Activated naive CD8-positive, alpha-beta T cell treated with anti-CD3 and anti-CD28 coated beads, Interleukin-2, amount 50 U/mL, for 24 hours (primary cell): ENCODE measurements at places on chromosomes 5 and 9.

DNA sequence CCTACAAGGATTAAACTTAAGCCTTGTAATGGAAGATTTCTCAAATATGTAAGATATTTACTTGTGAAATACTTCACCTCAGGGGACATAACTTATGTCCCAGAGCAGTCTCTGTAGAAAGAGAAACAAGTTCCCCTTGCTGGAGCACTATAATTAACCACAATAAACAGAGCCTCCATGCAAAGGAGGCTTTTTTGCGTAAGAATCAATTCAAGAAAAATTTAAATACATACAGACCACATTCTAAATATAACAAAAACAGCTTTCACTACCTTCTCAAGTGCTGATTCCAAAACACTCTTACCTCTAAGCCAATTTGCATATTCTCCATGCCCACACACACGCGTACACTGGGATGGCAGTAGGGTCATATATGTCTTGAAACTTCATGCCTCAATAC is 30.7 kb upstream of the CCNB1 start:
- no peak for DNase-seq

DNA sequence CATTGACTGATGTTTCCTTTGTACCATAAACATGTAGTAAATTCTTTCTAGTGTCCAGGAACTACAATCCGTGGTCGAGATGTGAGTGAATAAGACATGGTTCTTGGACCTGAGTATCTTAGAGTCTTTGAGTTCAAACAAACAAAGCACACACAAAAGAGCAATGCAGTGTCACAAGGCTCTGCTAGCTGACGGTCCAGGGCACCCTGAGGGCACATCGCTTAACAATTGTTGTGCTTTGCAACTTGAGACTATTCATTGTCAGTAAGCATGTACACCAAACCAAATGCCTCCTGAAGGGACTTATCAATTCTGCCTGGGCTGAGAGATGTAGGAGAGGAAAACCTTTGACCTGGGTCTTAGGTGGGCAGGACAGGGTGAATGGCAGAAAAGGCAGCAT is 84.8 kb downstream of the CAMK4 start:
- no peak for DNase-seq

- no peak for DNase-seq
These were observed 7.8 kb downstream of the ECM2 start for GRCh38 chr9:92527832-92528521.

GRCh38 chr9:95574176-95574575 is 57.4 kb upstream of the PTCH1 start:
- no peak for DNase-seq

DNA sequence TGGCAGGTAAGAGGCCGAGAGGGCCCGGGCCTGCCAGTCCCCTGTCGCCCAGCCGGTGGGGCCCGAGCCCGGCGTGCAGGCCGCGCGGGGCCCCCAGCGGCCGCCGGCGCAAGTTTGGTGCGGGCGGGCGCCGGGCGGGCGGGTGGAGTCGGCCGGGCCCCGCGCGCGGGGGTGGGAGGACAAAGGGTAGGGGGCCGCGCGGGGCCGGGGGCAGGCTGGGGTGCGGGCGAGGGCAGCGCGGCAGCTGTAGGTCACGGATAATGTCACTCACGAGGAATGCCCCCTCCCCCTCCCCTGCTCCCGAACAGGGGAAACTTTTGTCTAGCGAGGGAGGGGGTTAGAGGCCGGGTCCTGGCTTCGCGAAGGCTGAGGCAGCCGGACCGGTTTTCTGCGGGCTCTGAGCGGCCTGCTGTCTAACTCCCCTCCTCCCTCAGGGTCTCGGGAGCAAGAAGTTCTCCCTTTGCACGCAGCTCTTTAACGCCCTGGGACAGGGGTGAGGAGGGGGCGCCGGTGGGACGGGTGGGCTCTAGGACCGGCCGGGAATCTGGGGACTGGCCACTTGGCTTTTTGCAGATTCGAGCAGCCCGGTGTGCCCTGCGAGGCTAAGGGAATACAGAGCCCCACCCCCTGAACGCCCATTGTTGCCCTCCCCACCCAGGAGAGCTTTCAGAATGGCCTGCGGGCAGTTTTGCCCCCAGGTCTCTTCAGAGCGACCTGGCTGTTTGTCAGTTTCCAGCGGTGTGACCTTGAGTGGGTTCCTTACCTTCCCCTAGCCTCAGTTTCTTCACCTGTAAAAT is 21.3 kb upstream of the NDST1 start:
- DNase-seq = peak; percentile 54

GRCh38 chr9:134350416-134350994 is 24.2 kb downstream of the RXRA start:
- DNase-seq = no peak

DNA sequence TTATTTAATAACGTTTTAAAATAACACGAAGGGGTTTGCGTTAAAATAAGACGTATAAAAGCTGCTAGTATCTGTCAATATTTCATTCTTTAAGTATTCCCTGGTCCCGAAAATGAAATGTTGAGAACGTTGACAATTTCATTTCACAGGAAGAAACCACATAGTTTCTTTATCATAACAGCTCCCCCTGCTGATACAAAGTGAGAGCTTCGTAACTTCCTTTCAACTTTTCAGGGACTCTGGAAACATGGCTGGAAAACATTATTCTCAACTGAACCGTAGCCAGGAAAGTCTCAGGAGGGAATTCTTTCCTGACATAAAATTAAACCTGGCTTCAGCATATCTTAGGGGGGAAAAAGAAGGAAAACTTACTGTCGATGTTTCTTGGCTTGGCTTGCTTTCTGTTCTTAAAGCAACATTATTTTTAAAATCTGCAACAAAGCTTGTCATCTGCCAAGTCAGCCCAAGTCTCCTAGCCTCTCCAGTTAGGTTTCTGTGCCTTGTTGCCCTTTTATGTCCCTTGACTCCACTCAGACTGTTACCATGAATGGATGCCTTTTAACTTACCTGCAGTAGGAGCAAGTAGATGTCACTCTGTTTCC is 122.9 kb upstream of the DAB2 start:
- DNase-seq = peak; percentile 3

DNA sequence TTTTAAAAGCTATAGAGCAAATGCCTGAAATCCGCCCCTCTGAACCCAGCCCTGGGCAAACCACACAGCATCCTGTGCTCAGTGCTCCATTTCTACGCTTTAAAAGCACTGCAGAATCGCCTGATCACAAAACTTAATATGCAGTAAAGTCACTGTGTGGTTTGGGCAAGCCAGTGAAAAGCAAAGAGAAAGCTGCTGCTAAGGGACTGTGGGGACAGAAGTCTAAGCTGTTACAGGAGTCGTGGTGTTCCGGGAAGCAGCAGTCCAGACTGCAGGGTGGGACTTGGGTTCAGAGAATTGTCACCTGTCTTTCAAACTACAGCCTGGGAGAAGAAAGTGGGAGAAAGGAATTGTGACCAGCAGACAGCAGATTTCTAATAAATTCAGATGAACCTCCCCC is 8.2 kb downstream of the RAPGEF1 start:
- DNase-seq = peak; percentile 37

DNA sequence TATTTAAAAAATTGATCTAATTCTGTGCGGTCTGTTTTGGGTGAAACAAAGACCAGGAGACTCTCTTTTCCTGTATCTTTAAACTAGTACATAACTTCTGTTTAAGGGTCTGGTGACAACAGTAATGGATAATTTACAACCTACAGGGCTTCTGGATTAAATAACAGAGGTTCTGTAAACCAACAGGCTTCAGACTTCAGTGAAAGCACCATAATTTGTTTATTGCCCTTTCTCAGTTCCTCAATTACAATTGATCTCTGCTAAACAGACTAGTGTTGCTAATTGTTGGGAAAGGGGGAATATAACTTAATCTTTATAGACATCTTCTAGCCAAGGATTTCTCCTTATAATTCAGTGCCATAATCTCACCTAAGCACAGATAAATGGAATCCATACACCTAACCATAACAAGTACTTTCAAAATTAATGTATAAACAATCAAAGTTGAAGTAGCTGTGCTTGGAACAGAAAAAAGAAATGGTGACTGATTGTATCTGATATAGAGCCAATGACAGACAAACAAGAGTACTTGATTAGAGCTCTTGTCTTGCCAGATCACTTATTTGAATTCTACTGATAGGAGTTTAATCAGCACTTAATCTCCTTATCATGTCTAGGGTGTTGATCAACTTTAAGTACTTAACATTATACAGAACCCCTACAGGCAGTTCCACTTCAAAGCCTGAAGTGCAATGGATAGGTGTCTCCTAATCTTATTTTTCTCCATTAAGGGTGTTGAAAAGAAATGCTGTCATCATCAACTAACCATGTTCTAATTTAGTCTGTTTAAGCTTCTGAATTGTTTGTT is 536.0 kb downstream of the NR2F1-AS1 start:
- DNase-seq = no peak

DNA sequence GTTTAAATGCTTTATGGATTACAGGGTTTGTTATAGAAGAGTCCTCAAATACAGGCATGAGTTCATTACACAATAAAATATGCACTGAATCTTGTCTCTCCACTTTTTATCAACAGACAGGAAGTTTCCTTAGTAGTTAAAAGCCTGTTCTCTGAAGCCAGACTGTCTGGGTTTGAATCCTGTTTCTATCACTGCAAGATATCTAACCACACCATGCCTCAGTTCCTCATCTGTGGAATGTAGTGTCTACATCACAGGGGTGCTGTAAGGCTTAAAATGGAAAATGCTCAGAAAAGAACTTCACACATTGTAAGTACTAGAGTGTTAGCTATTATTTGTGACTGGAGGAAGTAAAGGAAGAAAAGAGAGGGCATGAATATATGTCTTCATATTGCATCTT is 9.3 kb downstream of the LIX1 start:
- no peak for DNase-seq

GRCh38 chr5:181189962-181190710 is 14.9 kb downstream of the TRIM7 start:
- DNase-seq = peak; percentile 48
